Testis (tissue), 5 donors: ENCODE measurements at places on chromosomes 16 and 17. TPM values are rescaled to one million over a fixed set of nuclear protein-coding genes. Genes with fewer than 3 reads are reported as not detected.

DNA sequence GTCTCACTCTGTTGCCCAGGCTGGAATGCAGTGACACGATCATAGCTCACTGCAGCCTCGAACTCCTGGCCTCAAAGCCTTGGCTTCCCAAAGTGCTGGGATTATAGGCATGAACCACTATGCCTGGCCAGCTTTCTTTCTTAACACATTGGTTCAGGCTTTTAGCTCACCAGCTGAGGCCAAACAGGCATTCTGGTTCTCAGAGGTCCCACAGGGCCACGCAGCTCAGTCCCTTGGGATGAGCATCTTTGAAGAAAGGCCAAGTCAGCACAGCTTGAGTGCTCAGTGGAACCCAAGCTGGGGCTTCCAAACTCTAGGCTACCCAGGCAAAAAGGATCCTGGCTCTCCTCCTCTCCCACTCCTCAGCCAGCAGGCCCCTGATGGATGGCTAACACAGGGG is 2.5 kb downstream of the PIK3R5 start:
- no peak for DNase-seq

DNA sequence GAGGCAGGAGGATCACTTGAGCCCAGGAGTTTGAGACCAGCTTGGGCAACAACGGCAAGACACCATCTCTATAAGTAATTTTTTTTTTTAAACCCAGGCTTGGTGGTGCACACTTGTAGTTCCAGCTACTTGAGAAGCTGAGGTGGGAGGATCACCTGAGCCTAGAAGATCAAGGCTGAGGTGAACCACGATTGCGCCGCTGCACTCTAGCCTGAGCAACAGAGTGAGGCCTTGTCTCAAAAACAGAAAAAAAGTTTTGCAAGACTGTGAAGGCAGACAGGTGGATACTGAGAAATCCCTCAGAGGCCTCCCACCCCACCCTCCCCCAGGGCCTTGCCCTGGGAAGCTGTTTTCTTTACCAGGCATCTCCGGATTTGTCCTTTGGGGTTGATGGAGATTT is 125.4 kb downstream of the MGAT5B start:
- DNase-seq: no peak

- no peak for DNase-seq
These were observed 31.2 kb upstream of the ZNF469 start for GRCh38 chr16:88351491-88352101.

The MRM3 gene
- 33.1 TPM for polyA plus RNA-seq
